ENCODE measurements at places on chromosomes 4 and X.

GRCh38 chr4:7015383-7016035, 27.7 kb upstream of the TADA2B start:
- DNase-seq = no peak

- DNase-seq = no peak
Measured at GRCh38 chr4:145507636-145508035, 26.0 kb downstream of the SMAD1 start.

DNA sequence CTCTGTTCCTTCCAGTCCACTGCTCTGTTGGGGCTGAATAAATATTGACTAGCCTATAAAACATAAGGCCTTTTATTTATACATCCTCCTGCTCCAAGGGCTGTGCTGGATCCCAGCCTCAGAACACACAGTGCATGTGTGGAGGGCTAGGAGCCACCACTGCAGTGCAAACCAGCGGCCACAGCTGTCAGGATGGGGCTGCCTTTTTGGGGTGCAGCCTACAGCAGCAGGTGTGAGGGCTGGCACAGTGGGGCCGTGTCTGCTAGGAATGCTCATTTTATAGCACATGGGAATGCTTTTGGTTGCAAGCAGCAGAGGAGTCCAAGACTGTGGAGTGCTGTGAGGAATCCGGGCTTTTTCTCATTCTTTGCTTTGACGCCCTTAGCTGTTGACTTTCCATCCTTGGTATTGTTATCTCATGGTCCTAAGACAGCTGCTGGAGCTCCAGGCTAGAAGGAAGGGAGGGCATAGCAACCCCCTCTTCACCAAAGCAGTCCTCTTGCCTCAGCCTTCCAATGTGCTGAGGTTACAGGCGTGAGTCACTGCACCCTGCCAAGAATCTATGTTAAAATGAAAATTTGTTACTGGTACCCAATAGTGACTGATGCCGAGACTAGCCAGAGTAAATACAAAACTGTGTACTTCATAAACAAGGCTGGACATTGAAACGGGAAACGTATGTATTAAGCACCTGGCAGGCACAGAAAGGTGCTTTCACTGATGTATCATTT, 334.3 kb upstream of the GATB start:
- DNase-seq = peak; percentile 58

- peak; percentile 30 for DNase-seq
Measured at GRCh38 chr4:112075129-112075753, 70.0 kb upstream of the FAM241A start.

- DNase-seq = no peak
Measured at GRCh38 chrX:646228-646495, 15.6 kb downstream of the SHOX start.

- no peak for DNase-seq
Measured at GRCh38 chr4:2650276-2650675, 105.9 kb downstream of the TNIP2 start.

GRCh38 chrX:148501386-148502066, 1.1 kb downstream of the AFF2 start:
- DNase-seq = no peak

DNA sequence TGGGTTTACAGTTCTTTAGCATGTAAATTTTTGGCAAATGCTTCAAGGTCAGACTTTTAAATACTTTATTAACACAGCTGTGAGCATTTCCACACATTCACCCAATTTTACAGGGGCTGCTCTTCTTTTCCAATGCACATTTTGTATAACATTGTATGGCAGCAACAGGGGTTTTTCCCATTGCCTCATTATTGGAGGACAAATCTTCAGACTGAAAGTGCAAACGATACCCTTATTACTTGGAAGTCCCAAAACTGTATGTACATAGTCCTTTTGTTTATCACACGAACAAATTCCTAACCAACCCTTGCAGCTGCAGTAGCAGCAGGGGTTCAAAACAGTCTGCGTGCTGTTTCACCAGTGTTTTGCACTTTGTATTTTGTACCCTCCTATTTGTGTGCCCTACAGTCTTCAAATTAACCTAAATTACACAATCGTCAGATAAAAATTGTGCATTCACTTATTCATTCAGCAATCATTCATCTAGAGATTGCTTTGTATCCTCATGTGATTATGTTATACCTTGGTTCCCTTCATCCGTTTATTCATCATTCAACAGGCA, 330.7 kb upstream of the RASGEF1B start:
- DNase-seq = no peak

- no peak for DNase-seq
Measured at GRCh38 chr4:156378033-156378665, 424.5 kb upstream of the CTSO start.

GRCh38 chr4:185679523-185679922, 132.5 kb downstream of the SORBS2 start:
- no peak for DNase-seq

- no peak for DNase-seq
Measured at GRCh38 chrX:14355556-14355955, 173.8 kb upstream of the GLRA2 start.

GRCh38 chrX:67724359-67725110, 180.7 kb downstream of the AR start:
- DNase-seq = no peak

GRCh38 chr4:30720661-30721184, 554 bp downstream of the PCDH7 start:
- no peak for DNase-seq

DNA sequence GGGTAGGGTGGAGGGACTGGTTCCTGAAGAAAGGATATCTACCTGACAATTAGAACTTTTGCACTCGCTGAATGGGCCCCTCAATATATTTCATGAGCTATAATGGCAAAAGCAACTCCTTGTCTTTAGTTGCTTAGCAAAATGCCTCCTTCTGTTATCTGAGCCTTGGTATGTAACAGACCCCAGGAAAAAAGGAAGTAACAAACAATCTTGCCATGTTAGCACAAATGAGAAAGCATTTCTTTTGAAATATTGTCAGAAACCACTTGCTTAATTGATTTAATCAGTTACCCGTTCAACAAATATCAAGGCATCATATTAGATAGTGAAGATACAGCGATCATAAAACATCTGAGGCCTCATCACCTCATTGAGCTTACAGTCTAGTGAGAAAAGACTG, 74.6 kb upstream of the MAGEA10 start:
- DNase-seq = no peak

DNA sequence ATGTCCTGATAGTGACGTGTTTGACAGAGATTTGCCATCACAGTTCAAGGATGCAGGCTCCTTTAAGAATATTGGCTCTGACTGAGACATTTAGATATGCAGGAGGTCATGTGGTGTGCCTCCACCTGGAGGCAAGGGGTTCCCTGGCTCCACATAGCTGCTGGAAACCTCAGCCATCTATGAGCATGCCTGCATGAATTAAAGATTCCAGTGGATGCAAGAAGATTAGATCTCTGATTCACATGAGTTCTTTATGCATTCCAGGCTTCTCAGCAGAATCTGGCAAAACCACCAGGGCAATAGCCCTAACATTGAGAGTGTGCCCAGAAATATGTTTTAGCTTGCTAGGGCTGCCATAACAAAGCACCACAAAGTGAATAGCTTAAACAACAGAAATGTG, 298.5 kb upstream of the AADAT start:
- peak; percentile 27 for DNase-seq

DNA sequence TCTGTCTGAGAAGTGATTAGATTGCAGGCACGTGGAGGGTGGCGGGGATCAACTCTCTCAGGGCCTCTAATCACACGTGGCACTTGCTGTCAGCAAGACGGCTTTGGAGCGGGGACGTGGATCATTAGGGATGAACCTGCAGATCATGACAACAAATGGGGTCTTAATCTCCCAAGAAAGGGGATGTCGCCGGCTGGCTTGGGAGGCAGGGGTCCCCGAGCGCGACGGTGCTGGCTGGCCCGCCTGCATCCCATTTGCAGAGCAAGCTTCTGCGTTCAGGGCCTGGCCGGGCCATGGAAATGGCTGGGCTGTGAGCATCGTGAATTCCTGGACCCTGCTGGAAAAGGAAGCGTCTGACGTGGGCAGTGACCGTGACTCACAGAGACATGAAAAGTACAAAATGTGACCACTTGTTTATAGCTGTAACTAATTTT, 85.1 kb upstream of the SHOX start:
- DNase-seq = peak; percentile 46

DNA sequence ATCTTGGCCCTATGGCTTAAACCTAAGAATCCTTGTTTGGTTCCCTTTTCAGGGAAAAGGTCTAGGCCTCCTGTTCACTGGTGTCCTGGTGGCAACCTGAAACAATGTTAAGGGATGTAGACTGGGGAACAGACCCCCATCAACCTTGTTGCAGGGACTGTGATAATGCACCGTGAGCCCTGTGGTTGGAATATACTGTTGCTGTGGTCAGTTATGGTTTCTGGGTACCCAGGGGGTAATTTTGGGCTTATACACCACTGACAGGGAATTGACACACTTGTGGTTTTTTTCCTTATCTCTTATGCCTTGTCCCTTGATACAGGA, 64.0 kb upstream of the WDR1 start:
- DNase-seq = no peak

DNA sequence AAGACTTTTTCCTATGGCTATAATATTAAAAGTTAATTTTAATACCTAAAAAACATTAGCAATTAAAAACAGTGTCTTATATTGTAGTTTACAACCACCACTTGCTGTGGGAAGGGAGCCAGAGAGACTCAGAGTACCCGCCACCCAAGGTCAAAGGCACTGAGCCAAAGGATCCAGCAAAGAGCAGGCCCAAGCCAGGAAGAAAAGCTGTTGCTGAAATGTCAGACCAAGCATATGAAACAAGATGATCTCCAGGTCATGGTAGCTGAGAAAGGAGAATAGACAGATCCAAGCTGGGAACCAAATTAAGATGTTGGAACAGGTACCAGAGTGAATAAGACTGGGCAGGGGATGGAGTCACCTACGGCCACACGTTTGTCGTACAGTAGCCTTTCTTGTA, 18.8 kb upstream of the ATOH1 start:
- no peak for DNase-seq

GRCh38 chrX:73863268-73863667, 300.3 kb downstream of the CHIC1 start:
- DNase-seq = no peak

DNA sequence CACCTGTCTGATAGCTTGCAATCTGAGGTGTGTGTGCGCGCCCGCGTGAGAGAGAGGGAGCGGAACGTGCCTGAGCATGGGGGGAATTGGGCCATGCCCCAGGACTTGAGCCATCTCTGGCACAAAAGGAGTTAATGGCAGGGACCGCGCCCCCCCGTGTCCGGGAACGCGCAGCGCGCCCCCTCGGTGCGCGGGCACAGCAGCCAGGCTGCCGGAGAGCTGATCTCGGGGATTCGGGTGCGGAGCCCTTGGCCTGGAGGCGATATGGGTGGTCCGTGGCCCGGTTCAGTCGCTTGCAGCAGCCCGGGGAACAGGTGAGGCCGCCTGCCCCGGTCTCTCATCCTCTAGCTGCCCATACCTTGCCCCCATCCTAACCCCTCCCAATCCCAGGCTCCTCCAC, at the start of gene NLGN3:
Gene NLGN3, plus strand, starts transcription at position 191 of the 400 bp plus-strand sequence. CDS start 2,909 bp downstream, outside the sequence.
- no peak for DNase-seq

DNA sequence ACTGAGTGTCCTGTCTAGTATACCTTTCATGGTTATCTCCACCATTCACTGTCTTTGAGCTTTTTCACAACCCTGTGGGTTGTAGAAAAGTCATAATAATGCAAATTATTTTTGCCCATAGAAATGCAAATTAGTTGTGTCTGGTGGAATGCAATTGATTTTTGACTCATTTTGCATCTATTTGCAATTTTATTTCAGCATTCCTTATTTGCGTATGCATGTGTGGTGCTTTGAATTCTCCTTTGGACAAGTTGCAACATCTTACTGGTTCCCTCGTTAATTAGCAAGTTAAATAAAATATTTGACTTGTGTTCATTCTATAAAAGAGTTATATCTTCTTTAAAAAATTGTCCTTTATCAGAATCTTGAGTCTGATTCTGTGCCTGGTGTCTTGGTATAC, 297.3 kb upstream of the CASK start:
- DNase-seq = no peak

DNA sequence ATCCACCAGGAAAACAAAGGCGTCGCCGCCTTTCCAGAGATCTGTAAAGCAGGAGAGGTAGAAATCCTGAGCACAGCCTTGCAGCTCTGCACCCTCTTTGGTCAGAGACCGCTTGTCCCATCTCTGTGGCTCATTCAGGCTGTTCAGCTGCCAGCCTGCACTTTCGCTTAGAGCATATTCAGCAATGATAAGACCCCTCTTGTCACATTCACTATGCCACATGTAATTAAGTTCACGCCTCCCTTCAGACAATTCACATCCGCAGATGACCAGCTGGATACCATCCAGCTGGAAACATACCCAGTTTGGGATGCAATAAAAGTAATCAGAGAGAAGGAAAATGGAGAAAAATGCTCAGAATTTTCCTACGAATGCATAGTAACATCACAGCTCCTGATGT, 335.4 kb downstream of the UNC5C start:
- DNase-seq = no peak

GRCh38 chr4:139743027-139743426, 77.4 kb downstream of the MGST2 start:
- no peak for DNase-seq

DNA sequence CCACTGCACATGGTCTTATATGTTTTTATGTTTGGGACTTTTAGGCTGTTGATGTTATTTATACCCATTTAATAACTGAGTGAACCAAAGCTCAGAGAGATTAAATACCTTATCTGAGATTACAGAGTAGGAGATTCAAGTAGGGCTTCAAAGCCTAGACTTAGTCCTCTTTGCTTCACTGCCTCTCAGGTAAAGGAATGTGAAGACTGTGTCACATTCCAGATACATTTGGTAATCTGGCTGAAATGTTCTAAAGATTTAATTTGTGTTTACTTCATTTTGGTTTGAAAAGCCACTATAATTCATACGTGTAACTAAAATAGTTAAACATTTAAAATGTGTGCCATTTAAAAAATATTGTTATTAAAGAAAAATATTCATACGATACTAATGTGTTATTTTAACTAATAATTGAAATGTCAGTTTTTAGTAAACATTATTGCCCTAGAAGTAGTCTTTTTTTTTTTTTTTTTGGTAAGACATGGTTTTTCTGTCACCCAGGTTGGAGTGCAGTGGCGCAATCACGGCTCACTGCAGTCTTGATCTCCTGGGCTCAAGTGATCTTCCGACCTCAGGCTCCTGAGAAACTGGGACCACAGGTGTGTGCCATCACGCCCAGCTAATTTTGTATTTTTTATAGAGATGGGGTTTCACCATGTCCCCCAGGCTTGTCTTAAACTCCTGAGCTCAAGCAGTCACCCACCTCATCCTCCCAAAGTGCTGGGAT, 54.3 kb downstream of the WWC2 start:
- DNase-seq = no peak

DNA sequence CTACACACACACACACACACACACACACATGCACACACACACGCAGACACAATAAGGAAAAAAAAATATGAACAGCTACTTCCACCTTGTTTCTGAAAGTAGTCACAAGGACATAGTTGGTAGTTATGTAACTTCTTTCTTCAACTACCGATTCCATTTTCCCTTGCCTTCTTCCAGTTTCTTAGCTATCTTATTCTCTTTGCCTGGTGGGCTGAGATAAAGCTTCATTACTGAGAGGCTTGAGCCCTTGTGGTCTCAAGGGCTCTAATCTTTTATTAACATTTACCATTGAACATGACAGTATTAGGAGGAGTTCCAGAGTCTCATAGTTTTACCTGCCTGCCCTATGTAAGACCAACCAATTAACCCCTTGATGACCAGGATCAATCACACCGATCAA, 8.9 kb upstream of the SMIM10 start:
- no peak for DNase-seq

- no peak for DNase-seq
Measured at GRCh38 chr4:115042496-115042895, 70.9 kb downstream of the NDST4 start.
